GM23338 (cell line): ENCODE measurements at places on chromosomes 1 and 21. TPM values are rescaled to one million over a fixed set of nuclear protein-coding genes. Genes with fewer than 3 reads are reported as not detected.

Gene SH3GLB1
- 16.4 and 21.4 TPM in 2 replicates for total RNA-seq

Gene SPRR2G
- not detected in 2 replicates for total RNA-seq

Gene ADORA3
- total RNA-seq = not detected in 2 replicates

Gene IL6R
- 3.2 and 13.8 TPM in 2 replicates for total RNA-seq

Gene WDR64
- total RNA-seq = not detected in 2 replicates

Gene BSND
- total RNA-seq = 0.47 and 1.4 TPM in 2 replicates

Gene RAP1A
- 16.2 and 23.3 TPM in 2 replicates for total RNA-seq

Gene LPAR3
- total RNA-seq = 27.8 and 36.9 TPM in 2 replicates

Gene KCNE2
- total RNA-seq = 0.28 TPM in 1 of 2 replicates, not detected in the other

Gene FMO1
- not detected in 2 replicates for total RNA-seq

Gene IL12RB2
- 0.31 and 1.7 TPM in 2 replicates for total RNA-seq
